ENCODE measurements at places on chromosomes 4 and X.

DNA sequence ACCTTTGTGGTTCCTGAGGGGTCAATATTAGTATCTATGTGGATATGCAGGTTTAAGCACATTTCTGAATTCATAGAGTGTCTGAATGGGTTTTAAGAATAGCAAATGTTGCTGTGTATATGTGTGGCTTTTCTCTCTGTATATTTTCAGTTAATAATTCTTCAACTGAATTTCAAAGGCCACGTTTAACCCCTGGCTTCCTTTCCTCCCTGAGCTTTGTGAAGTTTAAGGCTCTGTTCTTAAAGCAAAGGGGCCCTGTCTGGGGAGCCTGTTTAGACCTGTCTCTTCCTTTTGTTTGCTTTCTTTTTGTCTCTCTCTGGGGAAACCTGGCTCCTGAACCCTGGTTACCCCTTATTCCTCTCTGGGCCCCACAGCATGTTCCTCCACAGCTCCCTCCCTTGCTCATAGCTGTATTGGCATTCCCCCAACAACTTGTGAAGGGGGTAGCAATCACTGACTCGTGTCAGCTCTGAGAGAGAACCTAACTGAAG, 139.1 kb downstream of the COL4A6 start:
- no peak for DNase-seq

- no peak for DNase-seq
These were observed 667.3 kb upstream of the PRKX start for GRCh38 chrX:4380710-4381109.

DNA sequence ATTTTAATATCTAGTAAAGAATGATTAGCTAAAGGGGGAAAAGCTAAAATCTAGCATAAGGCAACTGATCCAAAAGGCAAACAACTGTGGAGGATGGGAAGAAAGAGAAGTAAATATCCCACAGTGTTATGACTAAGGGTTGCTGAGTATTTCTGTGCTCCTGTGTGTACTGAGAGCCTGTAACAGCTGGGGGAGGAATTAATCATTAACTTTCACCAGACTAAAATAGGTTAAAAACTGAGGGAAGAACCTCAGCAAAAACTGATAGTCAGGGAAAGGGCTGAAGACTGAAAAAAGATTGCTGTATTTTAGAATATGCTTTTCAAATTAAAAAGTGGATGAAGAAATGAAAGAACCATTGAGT, 365.9 kb downstream of the CXXC4 start:
- DNase-seq: no peak

- DNase-seq: no peak
These were observed 26.6 kb upstream of the ANTXR2 start for GRCh38 chr4:80099671-80100070.

DNA sequence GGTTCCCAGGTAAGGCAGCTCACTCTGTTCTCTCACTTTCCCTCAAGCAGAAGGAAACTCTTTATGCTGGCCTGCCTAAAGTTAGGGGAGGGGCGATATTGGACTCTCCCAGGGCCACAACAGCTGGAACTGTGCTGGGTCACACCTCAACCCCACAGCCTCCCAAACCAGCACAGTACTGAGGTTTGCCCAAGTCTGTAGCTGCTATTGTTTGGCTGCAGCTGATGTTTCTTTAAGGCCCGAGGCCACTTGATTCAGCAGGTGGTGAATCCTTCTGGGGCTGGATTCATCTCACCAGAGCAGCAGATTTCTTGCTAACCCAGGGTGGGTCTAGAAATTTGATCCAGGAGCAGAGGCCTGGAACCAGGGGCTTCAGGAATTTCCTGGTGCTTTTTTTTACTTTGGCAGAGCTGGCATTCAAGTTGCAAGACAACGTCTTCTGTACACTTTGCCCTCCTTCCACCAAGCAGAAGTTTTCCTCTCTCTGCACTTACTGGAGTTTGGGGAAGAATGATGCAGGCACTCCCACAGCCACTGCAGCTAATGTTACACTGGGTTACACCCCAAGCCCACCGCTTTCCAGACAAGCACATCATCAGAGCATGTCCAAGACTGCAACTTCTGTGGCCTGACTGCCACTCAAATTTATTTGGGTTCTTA, 544.7 kb upstream of the NDST4 start:
- no peak for DNase-seq

DNA sequence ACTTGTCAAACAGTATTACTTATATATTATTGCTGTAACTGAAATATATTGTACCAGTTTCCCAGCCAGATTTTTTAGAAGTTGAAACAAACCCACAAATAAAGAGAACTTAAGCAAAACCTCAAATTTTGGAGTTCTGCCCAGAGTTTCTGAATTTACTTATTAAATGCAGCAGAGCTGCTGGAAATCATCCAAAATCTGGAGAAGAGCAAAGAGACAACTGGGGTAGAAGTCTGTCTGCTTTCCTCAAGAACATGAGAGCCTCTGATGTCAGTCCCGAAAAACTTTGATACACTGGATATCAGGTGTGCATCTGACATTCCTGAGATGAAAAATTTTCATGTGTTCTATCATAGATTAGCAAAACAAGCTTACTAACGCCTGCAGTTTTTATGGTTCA, 325.9 kb downstream of the NR3C2 start:
- DNase-seq: no peak

GRCh38 chr4:175422331-175422730, 389.7 kb downstream of the GPM6A start:
- no peak for DNase-seq

DNA sequence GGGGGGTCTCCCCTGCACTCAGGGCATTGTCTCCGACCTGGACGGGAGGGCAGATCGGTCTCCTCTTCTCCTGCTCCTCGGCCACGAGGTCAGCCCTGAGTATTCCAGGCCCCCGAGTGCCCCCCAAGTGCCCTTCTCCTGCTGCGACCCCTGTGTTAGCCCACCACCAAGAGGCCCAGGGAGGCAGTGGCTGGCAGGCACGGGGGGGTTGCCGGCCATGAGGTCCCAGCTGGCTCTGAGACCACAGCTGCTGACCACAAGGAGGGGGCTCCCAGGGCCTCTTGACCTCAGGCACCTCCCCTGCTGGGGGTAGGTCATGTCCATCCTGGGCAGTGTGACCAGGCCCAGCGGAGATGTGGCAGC, 186.1 kb upstream of the PSAPL1 start:
- no peak for DNase-seq

GRCh38 chr4:95204873-95205272, 343.9 kb downstream of the UNC5C start:
- no peak for DNase-seq

- no peak for DNase-seq
These were observed 77.9 kb downstream of the CXXC4 start for GRCh38 chr4:104416725-104417356.

DNA sequence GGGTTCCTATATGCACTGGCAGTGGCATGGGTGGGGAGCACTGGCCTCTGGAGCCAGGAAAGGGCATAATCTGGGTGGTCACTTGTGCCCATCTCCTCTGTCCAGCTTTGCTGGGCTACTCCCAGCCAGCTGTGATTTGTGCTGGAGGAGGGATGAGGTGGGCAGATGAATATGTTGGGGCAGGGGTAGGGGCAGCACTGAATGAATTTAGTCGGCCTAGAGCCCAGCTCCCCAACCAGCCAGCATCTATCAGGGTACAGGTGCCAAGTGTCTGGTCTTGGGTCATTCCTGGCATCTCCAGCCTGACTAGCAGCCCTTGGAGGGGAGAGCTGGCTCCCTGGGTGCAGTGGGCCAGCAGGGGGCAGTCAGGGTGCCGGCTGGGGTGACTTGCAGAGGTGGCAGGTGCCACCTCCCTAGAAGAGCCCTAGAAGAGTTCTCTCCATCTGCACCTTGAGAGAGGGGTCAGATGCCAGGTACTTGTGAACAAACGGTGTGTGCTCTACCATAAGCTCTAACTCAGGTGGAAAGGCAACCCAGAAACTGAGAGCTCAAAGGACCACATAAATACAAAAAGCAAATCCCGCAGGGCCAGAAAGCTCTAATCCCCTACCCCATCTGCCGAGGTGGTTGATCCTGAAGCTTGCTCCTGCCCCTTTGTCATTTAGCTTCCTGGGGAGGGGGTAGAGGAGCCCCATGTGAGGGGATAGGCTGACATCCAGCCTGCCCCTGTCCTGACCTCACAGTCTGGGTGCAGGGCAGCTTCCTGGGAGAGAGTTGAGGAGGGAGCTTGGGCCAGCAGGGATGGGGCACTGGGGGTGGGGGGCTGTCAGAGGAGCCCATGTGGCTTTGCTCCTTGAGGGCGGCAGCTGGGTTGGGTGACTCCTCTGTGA, 2.2 kb downstream of the SORCS2 start:
- no peak for DNase-seq

DNA sequence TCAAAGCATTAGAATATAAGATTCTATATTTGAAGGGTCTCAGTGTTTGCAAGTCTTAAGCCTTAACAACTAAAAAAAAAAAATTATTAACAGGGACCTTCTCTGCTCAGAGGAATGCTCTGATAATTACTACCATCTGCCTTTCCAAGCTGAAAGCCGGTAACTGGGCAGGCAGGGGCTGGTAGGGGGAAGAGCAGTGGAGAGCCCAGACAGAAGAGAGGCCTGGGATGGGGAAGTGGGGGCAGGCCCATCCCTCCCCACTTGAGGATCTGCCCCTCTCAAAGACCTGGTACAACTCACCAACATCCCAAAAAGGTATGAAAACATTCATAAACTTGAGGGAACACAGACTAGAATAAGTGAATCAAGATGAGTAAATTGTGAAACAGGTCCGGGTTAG, 113.9 kb downstream of the QDPR start:
- DNase-seq: no peak

- DNase-seq: no peak
These were observed 8.2 kb upstream of the ADAMTS3 start for GRCh38 chr4:72577211-72577610.

DNA sequence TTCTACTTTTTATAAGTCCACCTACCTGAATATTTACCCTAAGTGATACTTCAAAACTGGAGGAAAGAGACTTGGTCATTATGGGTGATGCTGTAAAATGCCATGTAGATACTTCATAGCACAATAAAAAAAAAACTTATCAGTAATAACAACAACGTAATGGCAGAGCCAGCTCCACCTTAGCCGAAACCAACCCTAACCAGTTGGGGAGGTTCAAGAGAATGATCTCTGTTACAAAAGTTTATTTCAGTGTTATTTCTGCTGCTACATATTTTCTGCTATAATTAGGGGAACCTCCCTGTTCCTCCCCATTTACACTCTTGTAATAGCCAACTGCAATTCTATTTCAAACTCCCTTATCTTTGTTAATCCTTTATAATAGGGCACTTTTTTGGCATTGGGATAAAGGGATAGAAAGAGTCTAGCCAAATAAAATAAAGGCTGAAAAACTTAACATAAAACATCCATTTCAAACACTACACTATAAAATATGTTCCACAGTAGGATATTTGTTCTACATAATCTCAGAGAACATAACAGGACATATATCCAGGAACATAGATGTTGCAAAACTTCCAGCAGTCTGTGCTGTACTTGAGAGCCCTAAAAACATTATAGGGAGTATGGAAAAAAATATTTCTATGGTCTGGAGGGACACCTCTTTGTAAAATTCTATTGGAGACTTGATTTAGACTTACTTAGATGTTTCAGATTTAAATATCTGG, 138.7 kb upstream of the POF1B start:
- DNase-seq: no peak

GRCh38 chrX:68372665-68373064, 60.6 kb downstream of the OPHN1 start:
- no peak for DNase-seq

GRCh38 chr4:184168406-184169019, 49.2 kb downstream of the ENPP6 start:
- peak; percentile 5 for DNase-seq

DNA sequence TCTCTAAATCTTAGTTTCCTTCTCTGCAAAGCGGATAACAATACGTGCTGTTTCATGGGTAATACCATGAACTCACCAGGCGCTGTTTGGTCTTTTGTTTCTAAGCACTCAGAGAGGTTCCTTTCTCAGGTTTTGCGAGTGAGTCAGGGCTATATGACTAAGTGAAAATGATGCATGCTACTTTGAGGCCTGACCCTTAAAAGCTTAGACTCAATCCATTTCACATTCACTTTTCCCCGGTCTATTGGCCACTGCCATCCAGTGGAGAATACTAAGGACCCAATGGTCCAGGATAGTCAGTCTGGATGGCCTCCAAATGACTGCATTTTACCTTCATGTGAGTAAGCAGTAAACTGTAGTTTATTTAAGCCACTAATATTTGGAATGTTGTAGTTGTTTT, 400.8 kb upstream of the SLIT2 start:
- no peak for DNase-seq

- DNase-seq: no peak
These were observed 101.2 kb downstream of the TRAPPC11 start for GRCh38 chr4:183760326-183760725.

DNA sequence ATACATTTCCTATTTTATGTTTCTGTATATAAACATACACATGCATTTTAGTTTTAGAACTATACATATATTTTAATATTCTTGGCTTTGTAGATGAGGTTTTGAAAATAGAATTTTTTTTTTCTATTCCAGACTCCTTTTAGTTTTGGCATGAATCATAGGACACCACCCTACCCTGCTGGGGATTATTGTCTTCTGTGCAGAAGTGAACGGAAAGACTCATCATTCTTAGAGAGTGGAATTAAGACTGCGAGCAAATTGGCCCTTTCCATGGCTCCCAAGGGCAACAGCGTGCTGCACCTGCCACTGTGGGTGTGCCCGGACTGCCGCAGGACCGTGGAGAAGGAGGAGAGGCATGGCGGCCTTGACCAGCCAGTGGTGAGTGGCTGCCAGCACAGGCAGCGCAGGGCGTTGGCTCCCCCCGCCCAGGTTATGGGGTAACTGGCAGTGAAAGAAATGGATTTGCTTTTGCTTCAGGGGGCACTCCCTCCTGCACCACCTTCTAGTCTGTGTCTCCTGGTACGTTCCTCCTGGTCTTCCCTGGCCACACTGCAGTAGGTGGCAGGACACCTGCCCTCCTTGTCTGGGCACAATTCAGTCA, 59.6 kb downstream of the FAM193A start:
- DNase-seq: no peak

DNA sequence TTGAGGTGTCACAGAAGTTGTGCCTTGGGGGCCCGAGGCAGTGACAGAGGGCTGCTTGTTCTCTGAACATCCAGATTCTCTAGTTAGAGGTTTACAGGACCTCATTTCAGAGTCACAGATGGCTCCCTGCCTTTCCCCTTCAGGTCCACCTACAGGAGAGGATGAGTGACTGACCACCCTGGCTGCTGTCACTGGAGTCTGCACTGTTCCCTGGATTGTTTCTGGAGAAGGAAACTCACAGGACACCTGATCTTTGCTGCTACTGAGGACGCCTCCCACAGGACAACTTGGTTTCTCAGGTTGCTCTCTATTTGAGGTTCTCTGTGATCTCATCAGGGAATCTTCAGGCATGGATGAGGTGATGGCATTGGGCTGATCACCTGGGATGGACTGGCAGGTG, 58.3 kb downstream of the GPRIN3 start:
- DNase-seq: no peak
